CD4-positive, alpha-beta T cell treated with Interferon gamma for 1 hour (primary cell): ENCODE measurements at places on chromosomes 5 and 9.
A peak's percentile ranks its signal among the peaks of the same experiment; 100 is the strongest.

- no peak for DNase-seq
Observed at GRCh38 chr5:170067152-170067551, 38.5 kb upstream of the FOXI1 start.

- DNase-seq, result no peak
Observed at GRCh38 chr5:80714570-80715298, 60.0 kb upstream of the DHFR start.

GRCh38 chr9:89400403-89401116 is 82.3 kb downstream of the SECISBP2 start:
- DNase-seq, result peak; percentile 28

GRCh38 chr5:35363387-35363965 is 133.2 kb upstream of the PRLR start:
- no peak for DNase-seq

DNA sequence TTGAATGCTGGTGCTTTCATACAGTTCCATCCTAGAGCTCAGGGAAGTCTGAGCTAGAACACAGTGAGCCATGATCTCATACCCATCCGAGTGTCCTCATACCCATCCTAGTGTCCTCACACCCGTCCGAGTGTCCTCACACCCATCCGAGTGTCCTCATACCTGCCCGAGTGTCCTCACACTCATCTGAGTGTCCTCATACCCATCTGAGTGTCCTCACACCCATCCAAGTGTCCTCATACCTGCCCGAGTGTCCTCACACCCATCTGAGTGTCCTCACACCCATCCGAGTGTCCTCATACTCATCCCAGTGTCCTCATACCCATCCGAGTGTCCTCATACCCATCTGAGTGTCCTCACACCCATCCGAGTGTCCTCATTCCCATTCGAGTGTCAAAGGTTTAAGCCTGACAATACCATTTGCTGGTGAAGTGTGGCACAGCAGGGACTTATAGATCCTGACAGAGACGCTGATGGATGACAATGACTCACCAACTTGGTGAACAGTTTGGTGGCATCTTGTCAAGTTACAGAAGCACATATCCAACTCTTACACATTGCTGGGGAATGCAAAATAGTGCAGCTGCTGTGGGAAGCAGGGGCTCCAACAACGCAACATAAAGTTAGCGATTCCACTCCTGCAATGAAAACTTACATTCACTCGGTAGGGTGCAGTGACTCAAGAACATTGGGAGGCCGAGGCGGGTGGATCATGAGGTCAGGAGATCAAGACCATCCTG is 77.0 kb upstream of the COL5A1 start:
- DNase-seq, result no peak

DNA sequence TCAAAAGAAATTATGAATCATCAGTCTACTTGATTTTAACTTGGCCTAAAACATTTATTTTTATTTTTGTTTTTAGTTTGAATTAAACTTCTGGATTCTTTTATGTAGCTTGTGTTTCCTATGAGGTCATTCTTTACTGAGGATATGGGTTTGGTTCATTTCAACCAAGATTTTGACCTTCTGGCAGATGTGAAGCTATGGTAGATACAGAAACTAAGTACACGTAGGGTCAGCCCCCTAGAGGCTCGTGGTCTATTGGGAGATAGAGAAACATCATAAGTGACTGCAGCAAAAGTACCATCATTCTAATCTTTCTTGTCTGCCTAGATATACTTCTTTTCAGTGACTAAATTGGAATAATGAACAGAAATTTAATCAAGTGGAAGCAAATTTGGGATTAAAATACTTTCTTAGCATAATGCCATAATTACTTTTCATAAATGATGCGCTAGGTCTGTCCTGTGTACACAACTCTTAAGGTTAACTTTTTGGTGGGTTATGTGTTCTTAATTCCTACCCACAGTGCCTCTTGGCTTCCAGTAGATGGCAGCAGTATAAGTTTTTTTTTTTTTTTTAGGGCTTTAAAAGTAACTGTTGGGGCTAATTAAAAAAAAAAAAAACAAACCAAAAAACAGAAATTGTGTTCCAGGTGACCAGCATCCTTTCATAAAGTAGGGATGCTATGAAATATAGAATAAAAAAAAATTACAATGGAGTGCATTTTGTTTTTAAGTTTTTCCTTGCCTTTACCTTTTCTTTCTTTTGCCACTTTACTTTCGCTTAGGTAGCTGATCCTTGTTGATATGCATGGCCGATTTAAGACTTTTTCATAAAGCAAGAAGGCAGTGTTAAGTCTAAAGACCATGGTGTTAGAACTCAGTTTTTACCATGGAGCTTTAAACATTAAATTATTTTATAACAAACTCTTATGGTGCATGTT is 49.9 kb downstream of the LRRTM2 start:
- no peak for DNase-seq

- no peak for DNase-seq
Observed at GRCh38 chr5:14879937-14880589, 8.5 kb upstream of the ANKH start.

GRCh38 chr5:58281189-58281588 is 178.7 kb downstream of the PLK2 start:
- DNase-seq, result no peak

DNA sequence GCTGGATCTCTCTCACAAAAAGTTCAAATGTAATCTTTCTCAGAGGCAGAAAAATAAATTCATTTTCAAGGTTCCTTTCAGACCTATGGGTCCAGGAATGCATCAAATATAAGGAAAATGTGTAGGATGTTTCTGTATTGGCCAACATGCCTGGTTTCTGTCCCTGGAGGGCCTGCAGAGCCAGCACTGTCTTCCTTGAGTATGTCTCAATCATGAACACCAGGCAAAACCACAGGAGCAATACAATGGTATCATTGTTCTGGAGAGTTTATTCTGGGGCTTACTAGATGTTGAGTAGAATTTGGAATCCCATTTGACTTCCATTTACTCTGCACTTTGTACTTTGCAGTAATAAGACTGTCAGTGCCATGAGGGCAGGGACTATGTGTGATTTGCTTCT is 23.5 kb downstream of the INSYN2B start:
- no peak for DNase-seq

- no peak for DNase-seq
Observed at GRCh38 chr5:154251529-154251928, 61.0 kb downstream of the GALNT10 start.

DNA sequence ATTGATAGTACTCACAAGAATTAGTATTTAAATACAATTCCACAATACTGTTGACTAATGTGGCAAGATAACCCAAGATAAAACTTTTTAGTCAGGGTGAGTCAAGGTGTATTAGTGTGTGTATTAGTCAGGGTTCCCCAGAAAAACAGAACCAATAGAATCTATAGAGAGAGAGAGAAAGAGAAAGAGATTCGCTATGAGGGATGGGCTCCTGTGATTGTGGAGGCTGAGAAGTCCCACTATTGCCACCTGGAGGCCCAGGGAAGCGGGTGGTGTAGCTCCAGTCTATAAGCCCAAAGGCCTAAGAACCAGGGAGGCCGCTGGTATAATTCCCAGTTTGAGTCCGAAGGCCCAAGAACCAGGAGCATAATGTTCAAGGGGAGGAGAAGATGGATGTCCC is 10.0 kb upstream of the SHISAL2B start:
- no peak for DNase-seq

- DNase-seq, result no peak
Observed at GRCh38 chr5:19172926-19173470, 815.0 kb downstream of the CDH18 start.

DNA sequence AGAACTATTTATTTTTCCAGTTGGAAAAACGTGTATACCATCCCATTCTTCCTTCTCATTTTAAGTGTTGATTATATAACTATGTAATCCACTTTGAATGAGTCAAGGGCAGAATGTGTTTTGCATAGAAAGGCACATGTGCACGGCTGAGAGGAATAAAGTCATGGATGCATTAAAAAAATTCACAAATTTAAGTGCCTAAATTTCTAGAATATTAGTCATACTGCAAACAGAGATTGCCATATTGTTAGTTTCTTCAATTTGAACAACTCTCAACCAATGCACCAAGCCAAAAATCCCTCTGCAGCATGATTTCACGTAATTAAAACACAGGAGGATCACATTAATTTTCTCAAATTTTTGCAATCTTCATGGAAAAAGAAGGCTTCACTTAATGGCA is 166.3 kb downstream of the MPDZ start:
- no peak for DNase-seq

- DNase-seq, result no peak
Observed at GRCh38 chr5:169670769-169671525, 33.9 kb downstream of the DOCK2 start.

DNA sequence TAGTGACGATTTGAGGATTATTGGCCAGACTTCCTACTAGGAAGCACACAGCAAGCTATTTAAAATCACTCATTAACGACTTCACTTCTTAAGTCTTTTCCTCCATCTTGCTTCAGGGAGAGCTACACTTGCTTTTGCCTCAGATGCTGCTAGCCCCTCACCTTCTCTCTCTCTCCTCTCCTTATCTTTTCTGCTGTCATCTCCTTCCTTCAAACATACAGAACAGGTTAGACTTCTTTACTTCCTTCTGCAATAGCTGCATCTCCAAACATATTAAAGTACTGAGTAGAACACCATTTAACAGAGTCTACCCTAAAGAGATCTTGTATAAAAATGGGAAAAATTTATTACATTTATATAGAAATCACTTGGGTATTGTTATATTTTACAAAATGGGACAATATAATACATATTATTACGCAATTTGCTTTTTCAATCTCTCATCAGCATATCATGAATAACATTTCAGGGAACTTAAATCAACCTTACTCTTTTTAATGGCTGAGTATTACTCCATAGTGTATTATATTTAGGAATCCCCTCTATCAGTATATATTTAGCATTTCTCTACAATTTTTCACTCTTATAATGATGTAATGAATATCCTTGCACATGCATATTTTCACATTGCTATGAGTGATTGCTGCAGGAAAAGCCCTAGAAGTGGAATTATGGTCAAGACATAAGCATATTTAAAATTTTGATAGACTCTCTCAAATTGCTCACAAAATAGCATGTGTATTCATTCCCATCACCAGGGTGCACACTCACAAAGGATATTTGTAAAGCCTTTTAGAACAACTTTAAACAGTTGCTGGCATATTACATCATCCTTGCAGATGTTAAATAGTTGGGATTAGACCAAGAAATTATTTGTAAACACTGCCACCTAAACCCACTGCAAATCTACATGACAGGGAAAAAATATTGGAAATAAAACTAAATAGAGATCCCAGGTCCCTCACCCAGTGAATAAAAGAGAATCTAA is 164.5 kb upstream of the NFIB start:
- no peak for DNase-seq

- DNase-seq, result no peak
Observed at GRCh38 chr9:69578026-69578425, 94.1 kb downstream of the APBA1 start.

DNA sequence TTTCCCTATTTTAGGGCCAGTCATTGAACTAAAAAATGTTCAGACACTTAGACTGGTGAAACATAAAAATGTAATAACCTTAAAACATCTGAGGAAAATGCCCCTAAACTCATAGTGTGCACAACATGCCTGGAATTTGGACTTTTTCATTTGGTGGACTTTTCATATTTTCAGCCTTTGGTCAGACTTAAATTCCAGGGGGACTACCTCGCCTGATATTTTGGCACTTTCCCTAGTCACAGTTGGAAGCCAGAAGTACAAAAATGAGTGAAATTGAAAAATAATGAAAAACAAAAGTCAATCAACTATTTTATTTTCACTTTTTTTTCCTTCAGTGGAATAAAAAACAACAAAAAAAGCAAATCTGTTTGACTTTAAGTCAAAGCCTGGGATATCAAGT is 256.2 kb downstream of the ACTL7B start:
- DNase-seq, result no peak

- DNase-seq, result no peak
Observed at GRCh38 chr9:138083873-138084272, 206.3 kb downstream of the CACNA1B start.

- no peak for DNase-seq
Observed at GRCh38 chr5:122150215-122150614, 20.9 kb downstream of the ZNF474 start.

DNA sequence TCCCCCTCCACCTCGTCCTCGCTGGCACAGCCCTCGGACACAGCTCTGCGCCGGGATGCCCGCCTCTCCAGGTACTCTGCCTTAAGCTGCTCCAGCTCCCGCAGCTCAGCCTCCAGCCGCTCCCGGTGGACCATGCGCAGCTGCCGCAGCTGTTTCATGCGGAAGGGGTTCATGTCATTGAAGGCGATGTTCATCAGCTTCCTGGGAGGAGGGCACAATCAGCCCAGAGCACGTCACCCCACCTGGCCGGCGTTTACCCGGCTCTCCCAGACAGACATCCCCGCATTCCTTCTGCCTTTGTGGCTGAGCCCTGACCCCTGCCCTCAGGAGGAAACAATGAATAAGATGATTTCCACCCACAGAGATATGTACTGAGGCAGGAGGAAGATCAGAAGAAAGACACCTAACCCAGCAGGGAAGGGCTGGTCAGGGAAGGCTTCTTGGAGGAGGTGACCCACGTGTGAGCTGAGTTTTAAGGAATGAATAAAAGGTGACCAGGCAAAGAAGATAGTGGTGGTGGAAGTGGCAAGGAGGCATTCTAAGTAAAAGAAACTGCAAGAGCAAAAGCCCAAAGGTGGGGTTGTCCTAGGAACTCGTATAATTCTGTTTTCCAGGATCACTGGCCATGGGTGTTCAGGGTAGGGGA is 7.1 kb upstream of the CORO2A start:
- DNase-seq, result no peak

DNA sequence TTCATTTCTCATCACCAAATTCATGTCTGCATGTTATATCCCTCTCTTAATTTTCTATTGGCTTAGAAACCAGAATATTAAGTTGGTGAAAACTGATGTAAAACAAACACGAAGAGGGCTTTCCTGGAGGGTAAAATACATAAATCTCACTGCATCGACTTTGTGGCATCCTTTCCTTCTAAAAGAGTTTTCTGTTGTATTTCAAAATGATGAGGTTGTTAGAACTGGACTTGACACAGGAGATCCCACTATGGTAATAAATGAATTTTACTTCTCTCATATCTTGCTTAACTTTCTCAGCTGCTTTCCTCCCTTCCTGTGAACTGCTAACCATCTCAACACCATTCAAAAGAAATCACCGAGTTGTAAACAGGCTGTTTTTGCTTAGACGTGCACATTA is 162.0 kb upstream of the TRPC7 start:
- DNase-seq, result no peak
